ENCODE measurements at places on chromosomes 12 and 14. TPM values are rescaled to one million over a fixed set of nuclear protein-coding genes. Genes with fewer than 3 reads are reported as not detected.

DNA sequence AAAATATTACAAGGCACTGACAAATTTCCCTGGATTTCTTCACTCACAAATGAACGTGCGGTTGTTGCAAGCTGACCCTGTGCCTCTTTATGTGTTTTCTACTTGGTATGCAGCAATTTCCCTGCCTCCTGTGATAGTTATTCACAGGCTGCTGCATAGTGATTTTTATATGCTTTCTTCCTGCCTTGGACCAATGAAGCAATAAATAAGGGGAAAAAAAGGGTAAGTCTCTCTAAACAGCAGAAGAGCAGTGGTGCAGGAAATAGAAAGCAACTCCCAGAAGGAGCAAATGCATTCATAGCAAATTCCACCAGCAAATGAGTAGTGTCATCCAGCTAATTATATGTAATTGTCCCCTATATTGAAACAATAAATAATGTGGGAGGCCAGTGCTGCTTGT, 737.9 kb downstream of the GALC start:
- no peaks in the 10 kb centered on the region for H3K27me3 ChIP-seq
- H3K36me3 ChIP-seq = no peaks in the 10 kb centered on the region
- no peak for DNase-seq
- no peaks in the 10 kb centered on the region for H3K4me1 ChIP-seq
- H3K27ac ChIP-seq = no peak overlapping the region

- H3K4me1 ChIP-seq = peaks cover 19% of the 10 kb centered on the region
- peak overlapping the region; percentile 18 for H3K4me3 ChIP-seq
- DNase-seq = peak; percentile 69
- peaks cover 3% of the 10 kb centered on the region for H3K27me3 ChIP-seq
Observed at GRCh38 chr12:48996794-48997718, 2.1 kb downstream of the DDN start.

DNA sequence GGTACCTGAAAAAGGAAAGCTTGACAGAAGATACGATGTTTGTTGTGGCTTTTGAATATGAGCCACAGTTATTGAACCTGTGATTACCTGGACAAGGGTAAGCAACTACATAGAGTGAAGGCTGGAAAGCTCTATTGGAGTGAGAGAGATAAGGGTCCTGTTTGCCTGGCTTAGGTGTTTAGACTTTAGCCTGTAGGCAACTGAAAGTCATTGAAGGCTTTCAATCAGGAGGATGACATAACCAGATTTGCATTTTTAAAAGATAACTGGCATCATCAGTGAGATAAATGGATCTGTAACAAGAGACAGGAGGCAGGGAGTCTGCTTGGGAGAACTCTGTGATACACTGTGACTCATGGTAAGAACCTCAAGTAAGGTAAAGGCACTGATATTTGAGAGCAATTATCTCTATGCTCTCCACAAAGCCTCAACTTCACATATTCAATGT, 128.9 kb upstream of the SOX5 start:
- no peaks in the 10 kb centered on the region for H3K36me3 ChIP-seq
- no peak overlapping the region for H3K4me3 ChIP-seq
- no peak for DNase-seq
- H3K27ac ChIP-seq = no peak overlapping the region
- no peaks in the 10 kb centered on the region for H3K27me3 ChIP-seq

DNA sequence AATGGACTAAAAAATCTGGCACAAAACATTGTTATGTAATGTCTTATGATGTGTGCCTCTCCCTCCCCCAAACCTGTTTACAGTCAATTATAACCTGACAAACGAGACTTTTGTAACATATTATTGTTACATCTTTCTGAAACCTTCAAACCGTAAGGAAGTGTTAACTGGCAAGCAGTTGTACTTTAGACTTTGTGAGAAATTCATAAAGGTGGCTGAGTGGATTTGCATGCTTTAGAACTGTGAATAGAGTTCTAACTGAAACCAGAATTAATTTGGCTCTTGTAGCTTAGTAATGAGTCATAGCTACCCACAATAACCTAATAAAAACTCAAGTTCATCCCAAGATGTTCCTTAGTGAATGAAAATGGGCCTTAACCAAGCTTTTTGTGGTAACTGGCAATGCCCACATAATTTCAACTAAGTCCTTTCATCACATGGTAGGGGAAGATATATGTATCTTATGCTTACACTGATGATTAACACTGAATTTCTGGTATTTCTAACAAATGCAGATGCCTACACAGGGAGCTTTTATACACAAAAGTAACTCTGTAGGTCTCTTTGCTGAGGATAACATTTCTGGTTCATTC, 29.7 kb downstream of the RAD9B start:
- no peak for DNase-seq
- H3K4me3 ChIP-seq = no peak overlapping the region
- peaks cover 12% of the 10 kb centered on the region for H3K4me1 ChIP-seq
- H3K27ac ChIP-seq = peak overlapping the region; percentile 0
- H3K27me3 ChIP-seq = no peaks in the 10 kb centered on the region

GRCh38 chr12:569803-570434, 93.3 kb downstream of the NINJ2 start:
- H3K4me1 ChIP-seq = peaks cover 2% of the 10 kb centered on the region
- H3K4me3 ChIP-seq = peak overlapping the region; percentile 46
- H3K36me3 ChIP-seq = no peaks in the 10 kb centered on the region
- H3K27ac ChIP-seq = peak overlapping the region; percentile 82
- no peaks in the 10 kb centered on the region for H3K27me3 ChIP-seq
- peak; percentile 77 for DNase-seq

- peak overlapping the region; percentile 39 for H3K27ac ChIP-seq
- H3K4me3 ChIP-seq = no peak overlapping the region
- DNase-seq = peak; percentile 60
- H3K36me3 ChIP-seq = no peaks in the 10 kb centered on the region
Observed at GRCh38 chr12:69688471-69689427, 10.4 kb downstream of the BEST3 start.

DNA sequence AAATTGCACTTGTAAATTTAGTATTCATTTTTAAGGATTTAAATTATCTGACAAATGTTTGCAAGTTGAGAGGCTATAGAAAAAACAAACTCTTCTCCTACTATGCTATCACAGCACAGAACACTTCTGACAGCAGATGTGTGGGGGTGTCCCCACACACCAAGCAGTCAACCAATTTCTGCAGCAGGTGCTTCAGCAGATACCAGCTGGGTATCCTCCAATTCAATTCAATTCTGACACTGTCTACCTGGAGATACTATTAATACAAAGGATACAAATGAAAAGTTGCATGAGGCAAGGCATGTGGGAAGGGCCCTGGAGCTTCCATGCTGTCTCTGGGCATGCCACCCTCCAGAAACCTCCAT, 35.1 kb downstream of the PCNX1 start:
- no peaks in the 10 kb centered on the region for H3K4me1 ChIP-seq
- no peak overlapping the region for H3K27ac ChIP-seq
- H3K36me3 ChIP-seq = no peaks in the 10 kb centered on the region
- DNase-seq = no peak
- no peak overlapping the region for H3K4me3 ChIP-seq

- H3K27me3 ChIP-seq = no peaks in the 10 kb centered on the region
- DNase-seq = no peak
- H3K4me3 ChIP-seq = no peak overlapping the region
- no peaks in the 10 kb centered on the region for H3K4me1 ChIP-seq
- H3K36me3 ChIP-seq = no peaks in the 10 kb centered on the region
Observed at GRCh38 chr12:96143827-96144565, 50.2 kb upstream of the ELK3 start.

- no peak for DNase-seq
- H3K4me1 ChIP-seq = peaks cover 5% of the 10 kb centered on the region
- no peak overlapping the region for H3K4me3 ChIP-seq
- no peaks in the 10 kb centered on the region for H3K27me3 ChIP-seq
- H3K27ac ChIP-seq = no peak overlapping the region
Observed at GRCh38 chr12:50720501-50720900, 43.4 kb upstream of the ATF1 start.

SLC25A47 gene
- total RNA-seq = not detected

AKAP5 gene
- total RNA-seq = 0.82 TPM

KLRC2 gene
- total RNA-seq = not detected

Data from prostate gland (tissue), 2 donors.